NCI-H2171 treated with DMSO at 0.1 percent for 48 hours (cell line): ENCODE measurements at places on chromosomes 6 and 20.

DNA sequence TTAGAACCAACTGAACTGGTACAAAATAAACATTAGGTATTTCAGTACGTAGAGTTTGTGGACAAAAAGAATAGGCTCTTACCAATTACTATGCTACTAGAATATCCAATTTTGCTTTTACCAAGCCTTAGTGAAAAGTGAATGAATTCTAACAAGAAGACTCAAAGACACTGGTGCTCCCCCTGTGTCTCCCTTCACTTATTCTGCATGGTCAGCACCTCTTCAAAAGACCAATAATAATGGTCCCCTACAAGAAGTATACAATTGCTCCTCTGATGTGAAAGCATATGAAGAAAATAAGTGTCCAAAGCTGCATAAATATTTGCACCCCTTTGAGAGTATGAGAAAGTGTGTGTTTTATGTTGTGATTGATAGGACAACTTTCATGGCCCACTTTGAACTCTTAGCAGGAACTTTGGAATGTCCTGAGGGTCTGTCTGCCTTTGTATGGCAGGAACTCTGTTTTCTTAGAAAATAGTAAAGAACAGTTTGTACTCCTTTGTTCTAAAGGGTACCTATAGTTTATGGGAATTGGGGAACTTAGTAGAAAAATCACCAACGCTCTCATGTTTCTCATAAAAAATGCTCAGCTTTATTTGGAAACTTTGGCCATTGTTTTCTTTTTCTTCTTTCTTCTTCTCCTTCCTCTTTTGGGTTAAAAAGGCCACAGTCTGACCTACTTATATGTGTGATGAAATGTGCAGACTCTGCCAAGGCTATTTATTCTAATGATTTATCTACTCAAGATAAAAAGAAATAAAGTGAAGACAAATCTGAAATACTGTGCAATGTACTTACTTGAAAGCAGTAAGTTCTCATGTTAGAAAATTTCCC is 352.4 kb downstream of the LAMA2 start:
- DNase-seq, result no peak

- DNase-seq, result no peak
Observed at GRCh38 chr6:42293386-42293977, 75.8 kb upstream of the MRPS10 start.

- DNase-seq, result peak; percentile 96
Observed at GRCh38 chr6:87702589-87702945, 534 bp upstream of the AKIRIN2 start.

DNA sequence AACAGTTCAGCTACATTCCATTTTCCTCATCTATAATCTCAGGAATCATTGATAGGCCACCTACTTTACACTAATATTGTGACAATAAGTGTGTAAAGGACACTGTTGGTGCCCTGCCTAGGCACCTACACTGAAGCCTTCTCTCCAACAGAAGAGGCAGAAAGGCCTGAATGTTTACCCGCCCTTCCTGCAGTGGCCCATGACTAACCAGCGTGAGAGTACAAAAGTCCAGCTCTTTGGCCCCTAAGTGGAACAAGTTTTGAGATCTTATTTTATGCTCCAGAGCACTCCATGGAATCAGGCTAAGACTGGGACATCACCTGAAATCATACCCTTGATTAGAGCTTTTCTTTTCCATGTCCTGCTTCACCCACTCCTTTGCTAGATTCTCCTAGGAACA is 359.7 kb downstream of the ARHGAP18 start:
- DNase-seq, result no peak

GRCh38 chr20:18853216-18853615 is 39.6 kb downstream of the SCP2D1 start:
- DNase-seq, result no peak

DNA sequence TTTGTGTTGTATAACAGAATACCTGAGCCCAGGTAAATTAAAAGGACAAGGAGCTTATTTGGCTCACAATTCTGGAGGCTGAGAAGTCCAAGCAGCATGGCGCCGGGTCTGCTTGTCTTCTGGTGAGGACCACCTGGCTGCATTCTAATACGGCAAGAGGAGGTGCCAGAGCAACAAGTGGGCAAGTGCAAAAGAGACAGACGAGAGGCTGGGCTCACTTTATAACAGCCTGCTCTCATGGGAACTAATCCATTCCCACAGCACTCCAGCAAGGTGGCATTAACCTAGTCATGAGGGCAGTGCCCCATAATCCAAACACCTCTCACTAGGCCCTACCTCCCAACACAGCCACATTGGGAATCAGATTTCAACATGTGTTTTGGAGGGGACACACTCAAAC is 12.9 kb downstream of the PACSIN1 start:
- DNase-seq, result no peak

- DNase-seq, result no peak
Observed at GRCh38 chr6:165799391-165800153, 136.5 kb upstream of the PDE10A start.

GRCh38 chr6:157667211-157668008 is 155.6 kb upstream of the SNX9 start:
- DNase-seq, result peak; percentile 84

DNA sequence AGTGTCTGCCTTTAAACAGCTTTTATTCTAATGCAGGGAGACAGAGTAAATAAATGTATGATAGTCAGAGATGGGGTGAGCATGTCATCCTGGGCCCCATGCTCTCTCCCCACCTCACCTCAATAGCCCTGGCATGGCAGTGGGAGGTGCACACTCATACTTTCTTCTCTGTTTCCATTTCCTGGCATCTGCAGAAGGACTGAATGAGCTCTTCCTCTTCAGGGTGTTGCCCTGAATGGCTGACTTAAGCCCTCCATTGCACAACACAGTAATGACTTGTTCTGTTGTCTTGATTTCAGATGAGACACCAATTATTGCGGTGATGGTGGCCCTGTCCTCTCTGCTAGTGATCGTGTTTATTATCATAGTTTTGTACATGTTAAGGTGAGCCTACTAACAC is 57.0 kb upstream of the GNRH2 start:
- DNase-seq, result no peak

DNA sequence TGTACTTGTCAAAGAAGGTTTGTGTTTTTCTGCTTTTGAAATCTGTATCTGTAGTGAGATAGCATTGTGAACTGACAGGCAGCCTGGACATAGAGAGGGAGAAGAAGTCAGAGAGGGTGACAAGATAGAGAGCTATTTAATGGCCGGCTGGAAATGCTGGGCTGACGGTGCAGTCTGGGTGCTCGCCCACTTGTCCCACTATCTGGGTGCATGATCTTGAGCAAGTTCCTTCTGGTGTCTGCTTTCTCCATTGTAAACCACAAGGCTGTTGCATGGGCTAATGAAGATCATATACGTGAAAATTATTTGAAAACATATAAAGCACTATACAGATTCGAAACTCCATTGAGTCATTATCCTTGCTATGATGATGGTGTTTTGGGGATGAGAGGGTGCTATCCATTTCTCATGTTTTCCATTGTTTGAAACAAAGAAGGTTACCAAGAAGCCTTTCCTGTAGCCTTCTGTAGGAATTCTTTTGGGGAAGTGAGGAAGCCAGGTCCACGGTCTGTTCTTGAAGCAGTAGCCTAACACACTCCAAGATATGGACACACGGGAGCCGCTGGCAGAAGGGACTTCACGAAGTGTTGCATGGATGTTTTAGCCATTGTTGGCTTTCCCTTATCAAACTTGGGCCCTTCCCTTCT is 18.4 kb downstream of the CD83 start:
- DNase-seq, result no peak

- DNase-seq, result no peak
Observed at GRCh38 chr6:23650676-23651075, 475.3 kb upstream of the NRSN1 start.

DNA sequence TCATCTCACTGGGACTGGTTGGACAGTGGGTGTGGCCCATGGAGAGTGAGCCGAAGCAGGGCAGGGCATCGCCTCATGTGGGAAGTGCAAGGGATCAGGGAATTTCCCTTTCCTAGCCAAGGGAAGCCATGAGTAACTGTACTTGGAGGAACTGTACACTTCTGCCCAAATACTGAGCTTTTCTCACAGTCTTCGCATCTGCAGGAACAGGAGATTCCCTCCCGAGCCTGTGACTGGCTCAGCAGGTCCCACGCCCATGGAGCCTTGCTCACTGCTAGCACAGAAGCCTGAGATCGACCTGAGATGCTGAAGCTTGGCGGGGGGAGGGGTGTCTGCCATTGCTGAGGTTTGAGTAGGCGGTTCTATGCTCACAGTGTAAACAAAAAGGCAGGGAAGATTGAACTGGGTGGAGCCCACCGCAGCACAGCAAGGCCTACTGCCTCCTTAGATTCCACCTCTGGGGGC is 10.4 kb upstream of the CALHM5 start:
- DNase-seq, result no peak

GRCh38 chr20:60055740-60056139 is 97.5 kb downstream of the CDH26 start:
- DNase-seq, result no peak

GRCh38 chr6:161436106-161436876 is 162.4 kb upstream of the AGPAT4 start:
- DNase-seq, result no peak
